ENCODE measurements at places on chromosomes 3 and 15.

DNA sequence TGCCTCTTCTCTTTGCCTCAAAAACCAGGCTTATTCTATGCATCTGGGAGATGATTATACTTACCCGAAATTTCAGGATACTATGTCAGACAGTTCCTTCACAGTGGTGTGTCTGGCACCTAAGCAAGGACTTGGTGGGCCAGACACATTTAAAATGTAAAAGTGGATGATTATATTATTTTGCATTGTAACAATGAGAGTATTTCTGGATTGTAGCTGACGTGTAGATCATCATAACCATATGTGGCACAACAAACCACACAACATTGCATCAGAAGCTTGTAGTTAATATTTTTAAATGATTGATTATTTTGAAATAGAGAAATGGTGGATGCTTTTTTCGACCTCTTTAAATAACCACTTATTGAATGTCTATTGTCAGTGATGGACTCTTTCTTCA is 109.0 kb downstream of the TIGIT start:
- no peak for DNase-seq

DNA sequence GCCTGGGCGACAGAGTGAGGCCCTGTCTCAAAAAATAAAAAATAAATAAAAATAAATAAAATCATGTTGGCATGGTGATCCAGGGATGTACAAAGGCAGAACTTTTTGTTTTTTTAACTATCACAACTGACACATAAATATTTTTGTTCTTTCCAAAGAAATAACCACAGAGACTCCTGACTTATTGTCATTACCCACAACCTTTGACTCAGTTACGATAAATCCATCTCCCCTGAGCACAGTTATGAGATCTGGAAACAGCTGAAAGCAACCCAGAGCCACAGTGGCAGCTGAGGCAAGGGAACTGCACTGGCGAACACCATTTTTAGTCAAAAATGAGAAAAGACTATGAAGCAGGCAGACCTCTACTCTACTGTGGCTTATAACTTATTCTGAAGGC is 24.0 kb downstream of the OSBPL10 start:
- DNase-seq, result no peak

- no peak for DNase-seq
These were observed 873.5 kb downstream of the OTOL1 start for GRCh38 chr3:162370141-162370540.

DNA sequence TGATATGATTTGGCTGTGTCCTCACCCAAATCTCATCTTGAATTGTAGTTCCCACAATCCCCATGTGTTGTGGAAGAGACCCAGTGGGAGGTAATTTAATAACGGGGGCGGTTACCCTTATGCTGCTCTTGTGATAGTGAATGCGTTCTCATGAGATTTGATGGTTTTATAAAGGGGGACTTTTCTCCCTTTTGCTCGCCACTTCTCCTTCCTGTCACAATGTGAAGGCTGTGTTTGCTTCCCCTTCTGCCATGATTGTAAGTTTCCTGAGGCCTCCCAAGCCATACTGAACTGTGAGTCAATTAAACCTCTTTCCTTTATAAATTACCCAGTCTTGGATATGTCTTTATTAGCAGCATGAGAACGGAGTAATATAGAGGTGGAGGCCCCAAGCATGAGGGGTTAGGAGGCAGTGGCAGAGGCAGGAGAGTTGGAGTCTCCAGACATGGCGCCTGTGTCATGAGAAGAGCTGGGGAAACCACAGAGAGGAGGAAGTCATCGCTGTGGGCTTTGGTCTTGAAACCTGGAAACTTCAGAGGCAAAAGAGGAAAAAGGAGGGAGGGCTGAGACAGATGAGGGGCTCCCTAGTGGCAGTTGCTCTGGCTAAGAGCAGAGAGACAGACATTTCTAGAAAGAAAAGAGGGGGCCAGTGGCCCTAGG is 107.8 kb upstream of the VEPH1 start:
- DNase-seq, result no peak

DNA sequence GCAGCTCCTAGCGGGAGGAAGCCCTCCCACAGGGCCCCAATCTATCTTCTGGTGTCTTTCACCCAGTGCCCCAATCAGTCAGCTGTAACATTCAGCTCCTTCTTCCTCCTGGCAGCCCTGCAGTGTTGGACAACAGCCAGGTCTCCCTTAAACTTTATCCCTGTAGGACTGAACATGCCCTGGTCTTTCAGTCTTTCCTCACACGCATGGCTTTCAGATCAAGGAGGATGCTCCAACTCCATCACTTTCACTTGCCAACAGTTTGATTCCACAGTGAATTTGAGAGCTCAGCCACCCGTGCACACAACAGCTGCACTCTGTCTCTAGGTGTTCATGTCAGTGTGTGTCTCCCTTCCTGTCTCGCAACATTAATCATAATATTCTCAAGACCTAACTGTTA is 28.5 kb upstream of the LRRC34 start:
- peak; percentile 69 for DNase-seq

DNA sequence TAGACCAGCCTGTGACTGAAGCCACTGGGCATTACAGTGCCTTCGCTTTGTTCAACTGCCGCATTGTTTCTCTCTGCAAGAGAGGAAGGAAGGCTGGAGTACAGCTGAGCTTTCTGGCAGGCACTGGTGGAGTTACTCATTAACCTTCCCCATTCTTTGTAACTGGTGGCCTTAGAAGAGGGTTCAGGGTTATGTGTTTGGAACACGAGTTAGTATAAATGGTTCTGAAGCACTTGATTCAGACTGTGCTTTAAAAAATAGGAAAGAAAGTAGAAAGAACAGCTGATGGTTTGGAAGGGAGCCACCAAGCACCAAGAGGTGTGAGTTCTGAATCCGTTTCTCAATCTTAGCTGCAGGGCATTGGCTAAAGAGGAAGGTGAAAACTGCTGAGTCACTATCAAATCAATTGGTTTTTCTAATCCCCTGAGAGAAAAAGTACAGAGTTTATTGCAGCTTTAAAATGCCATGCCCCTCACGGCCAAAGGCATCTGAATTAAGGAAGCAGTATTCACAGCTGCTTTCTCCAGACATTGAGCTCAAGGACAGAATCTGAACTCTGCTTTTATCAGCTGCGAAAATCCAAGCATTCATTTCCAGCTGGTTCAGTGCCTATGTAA is 3.6 kb downstream of the HGD start:
- DNase-seq, result no peak

- DNase-seq, result no peak
These were observed 281.9 kb upstream of the C2CD4B start for GRCh38 chr15:62446984-62447383.

DNA sequence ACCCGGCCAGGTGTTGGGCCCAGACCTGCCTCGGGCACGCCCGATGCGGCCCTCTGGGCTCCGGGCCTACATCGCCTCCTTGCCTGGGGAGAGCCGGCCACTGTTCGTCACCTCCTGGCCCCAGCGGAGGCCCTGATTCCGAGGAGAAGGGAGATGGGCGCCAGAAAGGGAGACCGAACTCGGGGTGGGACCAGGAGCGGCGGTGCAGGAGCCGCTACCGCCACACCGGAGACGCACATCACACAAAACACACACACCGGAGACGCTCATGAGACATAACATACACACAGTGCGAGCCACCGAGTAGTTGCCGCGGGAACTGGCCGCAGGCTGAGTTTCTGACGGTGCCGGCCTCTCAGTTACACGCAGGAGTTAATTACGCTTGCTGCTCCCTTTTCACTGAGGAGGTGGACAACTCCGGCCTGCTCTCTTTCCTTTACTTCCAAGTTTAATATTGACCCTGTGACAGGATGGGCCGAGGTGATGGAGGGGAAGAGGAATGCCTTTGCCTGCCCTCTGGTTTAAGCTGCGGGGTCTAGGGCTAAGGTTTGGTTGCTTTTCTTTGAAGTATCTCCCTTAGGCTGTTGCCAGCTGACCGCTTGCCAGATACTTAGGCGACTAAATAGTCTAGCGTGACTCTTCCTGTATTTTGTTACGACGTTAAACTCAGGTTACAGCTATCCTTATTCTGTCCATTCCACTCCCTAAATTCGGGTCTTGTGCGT is 570 bp downstream of the PCNP start:
- peak; percentile 69 for DNase-seq

GRCh38 chr15:55334997-55335396 is 16.0 kb downstream of the PIGB start:
- no peak for DNase-seq

DNA sequence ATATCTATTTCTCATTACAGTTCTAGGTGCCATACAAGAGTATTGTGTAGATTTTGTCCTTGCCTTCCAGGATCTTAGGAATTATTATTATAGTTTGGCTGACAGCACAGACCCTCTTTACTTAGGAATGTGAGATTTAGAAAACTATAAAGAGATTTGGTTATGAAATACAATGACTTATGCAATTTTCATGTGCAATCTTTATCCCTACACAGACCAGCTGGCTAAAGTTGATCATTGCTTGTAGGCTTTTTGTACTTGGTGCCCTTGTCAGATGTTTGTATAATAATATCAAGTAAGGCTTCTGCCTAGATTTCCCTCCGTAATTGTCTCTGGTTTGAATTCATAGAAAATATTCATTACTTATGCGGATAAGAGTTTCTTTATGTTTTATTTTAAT is 174.5 kb upstream of the GAP43 start:
- no peak for DNase-seq

- no peak for DNase-seq
These were observed 972.8 kb downstream of the PLOD2 start for GRCh38 chr3:145188079-145188770.

DNA sequence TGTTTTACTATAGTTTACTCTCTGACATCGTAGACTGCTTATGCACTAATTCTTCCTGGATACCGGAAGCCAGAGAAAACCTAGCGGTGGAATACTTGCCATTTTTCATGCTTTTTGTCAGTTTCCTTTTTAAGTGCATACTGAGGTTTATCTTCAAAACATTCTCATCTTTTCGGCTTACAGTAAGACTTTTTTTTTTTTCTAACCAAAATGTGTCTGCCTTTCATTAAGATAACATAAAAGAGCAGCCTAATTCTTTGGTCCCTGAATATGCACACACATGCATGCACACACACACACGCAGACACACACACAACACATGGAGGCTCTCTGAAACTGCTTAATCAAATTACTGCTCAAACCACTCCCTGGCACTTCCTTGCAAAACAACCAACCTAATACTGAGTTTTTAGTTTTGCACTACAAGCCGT is 1.3 kb downstream of the ZNF445 start:
- peak; percentile 43 for DNase-seq

GRCh38 chr15:91223863-91224262 is 123.8 kb downstream of the SV2B start:
- no peak for DNase-seq

GRCh38 chr3:16413321-16413720 is 100.2 kb downstream of the RFTN1 start:
- no peak for DNase-seq

GRCh38 chr15:70653426-70653825 is 109.9 kb downstream of the UACA start:
- DNase-seq, result no peak

- DNase-seq, result no peak
These were observed 84.6 kb downstream of the CD47 start for GRCh38 chr3:108006077-108006771.

DNA sequence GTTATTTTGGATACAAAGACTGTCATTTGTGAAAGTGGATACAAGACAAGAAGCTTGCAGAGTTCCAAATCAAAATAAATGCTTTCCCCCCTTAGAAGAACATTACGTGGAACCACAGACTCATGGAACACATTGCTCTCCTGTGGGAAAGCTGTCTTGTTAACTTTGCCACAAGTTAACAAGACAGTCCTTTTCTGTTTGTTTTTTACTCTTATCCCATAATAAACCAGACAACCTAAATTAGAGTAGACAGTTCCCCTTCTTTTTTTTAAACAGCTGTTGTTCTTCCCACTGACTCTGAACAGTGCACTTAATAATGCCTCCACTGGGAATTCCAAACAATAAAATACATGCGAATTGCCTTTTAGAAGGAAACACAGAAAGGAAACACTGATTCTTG is 255.3 kb upstream of the UBE2E2 start:
- no peak for DNase-seq

GRCh38 chr15:89406940-89407607 is 72.5 kb upstream of the POLG start:
- no peak for DNase-seq

DNA sequence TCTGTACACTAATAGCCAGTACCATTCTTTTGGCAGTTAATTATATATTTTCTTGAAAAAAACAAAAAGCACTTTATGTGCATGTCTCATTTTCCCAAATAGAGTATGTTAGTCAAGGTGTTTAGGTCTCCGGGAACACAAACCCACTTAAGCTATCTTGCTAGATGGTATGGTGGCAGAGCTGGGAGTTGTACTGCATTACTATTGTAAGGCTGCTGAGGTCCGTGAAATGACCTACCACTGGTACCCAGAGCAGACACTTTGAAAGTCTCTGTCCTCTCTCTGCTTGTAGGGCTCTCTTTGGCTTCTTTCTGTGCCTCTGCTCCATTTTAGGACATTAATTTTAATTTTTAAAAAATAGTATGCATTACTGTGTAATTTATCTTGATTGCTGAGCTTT is 8.8 kb downstream of the TMOD3 start:
- DNase-seq, result no peak

DNA sequence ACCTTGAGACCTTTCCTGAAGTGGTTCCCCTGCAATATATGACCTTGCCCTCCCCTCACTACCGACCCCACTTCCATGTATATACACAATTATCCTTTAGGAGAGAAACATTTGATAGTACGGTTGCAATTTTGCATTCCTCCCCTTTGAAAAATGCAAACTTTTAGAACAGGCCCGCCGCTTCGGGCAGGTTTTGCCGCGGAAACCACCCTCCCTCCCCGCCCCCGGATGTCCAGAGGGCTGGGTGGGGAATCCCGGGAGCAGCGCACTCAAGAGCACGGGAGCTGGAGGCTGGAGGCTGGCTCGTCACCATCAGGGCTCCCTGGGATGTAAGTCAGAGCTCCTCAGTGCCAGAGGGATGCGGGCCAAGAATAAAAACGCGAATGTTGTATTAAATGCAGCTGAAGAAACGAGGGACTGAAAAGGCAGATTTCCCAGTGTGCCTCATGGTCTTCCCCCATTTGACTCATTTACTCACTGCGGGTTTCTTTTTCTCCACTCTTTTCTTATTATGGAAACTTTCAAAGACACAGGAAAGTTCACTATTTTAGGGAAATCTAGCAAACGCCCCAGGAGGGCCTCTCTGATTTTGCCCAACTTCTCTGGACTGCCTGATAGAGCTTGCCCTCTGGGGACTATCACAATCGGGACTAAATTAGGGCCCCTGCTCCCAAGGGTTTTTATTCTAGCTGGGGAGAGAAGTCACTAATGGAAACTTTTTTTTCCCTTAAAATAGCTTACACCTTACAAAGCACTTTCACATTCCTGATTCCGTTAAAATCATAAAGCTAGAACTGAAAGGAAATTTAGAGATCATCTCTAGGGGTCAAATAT is 2.9 kb upstream of the USP3 start:
- DNase-seq, result no peak

- DNase-seq, result no peak
These were observed 633.4 kb downstream of the EPHA3 start for GRCh38 chr3:89740881-89741177.

DNA sequence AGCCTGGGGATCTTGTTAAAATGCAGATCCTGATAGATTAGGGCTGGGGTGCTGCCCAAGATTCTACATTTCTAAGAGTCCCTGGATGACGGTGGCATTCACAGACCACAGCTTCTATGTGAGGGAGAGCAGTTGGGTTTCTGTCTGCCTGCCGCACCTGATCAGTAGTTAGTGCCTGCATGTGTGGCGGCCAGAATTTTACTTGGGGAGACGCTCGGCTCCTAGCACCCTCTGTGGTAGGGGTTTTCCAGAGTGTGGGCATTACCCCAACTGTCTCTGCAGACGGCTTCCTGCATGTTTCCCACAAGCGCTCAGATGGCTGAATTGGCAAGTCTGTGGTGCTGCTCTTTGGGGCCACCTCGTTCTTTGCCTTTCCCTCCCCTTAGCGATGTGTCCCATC is 8.3 kb downstream of the GHRL start:
- no peak for DNase-seq

GRCh38 chr3:131396170-131396569 is 14.6 kb downstream of the NUDT16 start:
- DNase-seq, result no peak

Measured in NAMALWA (cell line).